ENCODE measurements at places on chromosomes 1 and 21. TPM values are rescaled to one million over a fixed set of nuclear protein-coding genes. Genes with fewer than 3 reads are reported as not detected.

Gene IFI6
- polyA plus RNA-seq: 34.9 TPM

Gene ATP6V1G3
- polyA plus RNA-seq: 9.4 TPM

Gene LCE1A
- polyA plus RNA-seq: not detected

Gene CLCA1
- polyA plus RNA-seq: not detected

Gene SYPL2
- polyA plus RNA-seq: 8.5 TPM

Gene JAM2
- polyA plus RNA-seq: 10.8 TPM

- DNase-seq: no peak
Observed at GRCh38 chr21:32096411-32096810, 182.4 kb downstream of the MIS18A start.

- no peak for DNase-seq
Observed at GRCh38 chr1:72937905-72938304, 655.6 kb upstream of the NEGR1 start.

- no peak for DNase-seq
Observed at GRCh38 chr1:14842361-14842760, 243.9 kb downstream of the KAZN start.

GRCh38 chr1:44537956-44538355, 132.9 kb downstream of the RNF220 start:
- DNase-seq: no peak

DNA sequence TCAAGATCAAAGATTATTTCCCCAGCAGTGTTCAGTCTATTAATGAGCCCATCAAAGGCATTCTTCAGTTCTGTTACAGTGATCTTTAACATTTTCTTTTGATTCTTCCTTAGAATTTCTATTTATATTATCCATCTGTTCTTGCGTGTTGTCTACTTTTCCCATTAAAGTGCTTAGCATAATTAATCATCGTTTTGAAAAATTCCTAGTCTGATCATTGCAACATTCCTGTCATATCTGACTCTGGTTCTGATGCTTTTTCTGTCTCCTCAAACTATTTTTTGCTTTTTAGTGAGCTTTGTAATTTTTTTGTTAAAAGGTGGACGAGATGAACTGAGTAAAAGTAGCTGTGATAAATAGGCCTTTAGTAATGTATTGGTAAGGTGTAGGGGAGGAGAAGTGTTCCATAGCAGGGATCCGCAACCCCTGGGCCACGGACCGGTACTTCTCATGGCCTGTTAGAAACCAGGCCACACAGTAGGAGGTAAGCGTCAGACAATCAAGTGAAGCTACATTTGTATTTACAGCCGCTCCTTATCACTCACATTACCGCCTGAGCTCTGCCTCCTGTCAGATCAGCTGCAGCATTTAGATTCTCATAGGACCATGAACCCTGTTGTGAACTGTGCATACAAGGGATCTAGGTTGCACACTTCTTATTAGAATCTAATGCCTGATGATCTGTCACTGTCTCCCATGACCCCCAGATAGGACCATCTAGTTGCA, 163.3 kb downstream of the PIK3R3 start:
- no peak for DNase-seq

DNA sequence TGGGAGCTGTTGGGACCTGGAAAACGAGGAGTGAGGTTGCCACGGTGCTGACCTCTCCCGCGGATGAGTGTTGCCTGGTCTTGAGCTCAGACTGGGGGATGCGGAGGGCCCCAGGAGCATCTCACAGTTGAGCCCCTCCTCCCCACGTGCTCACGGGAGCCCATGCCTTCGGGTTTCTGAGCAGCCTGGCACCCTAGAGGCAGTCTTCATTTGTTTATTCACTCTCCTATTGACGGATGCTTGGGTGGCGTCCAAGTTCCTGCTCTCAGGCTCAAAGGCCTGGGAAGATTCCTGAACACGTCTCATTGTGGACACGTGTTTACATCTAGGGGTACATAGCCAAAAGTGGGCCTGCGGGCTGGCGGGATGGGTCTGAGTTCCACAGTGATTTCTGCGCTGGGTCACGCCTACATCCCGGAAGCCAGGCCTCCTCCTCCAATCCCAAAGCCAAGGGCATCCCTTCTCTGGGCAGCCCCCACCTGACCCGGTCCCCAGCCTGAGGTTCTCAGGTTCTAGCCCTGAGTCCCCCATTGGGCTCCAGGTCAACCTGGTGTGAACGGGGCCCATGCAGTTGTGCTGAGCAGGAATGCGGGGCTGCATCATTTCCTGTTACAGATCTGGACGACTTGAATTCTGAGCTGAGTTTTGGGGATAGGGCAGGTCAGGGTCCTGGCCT, 14.7 kb downstream of the WNT3A start:
- no peak for DNase-seq

GRCh38 chr1:12764016-12764415, 9.5 kb upstream of the PRAMEF12 start:
- DNase-seq: no peak

All from left renal cortex interstitium (tissue), 4 donors.